ENCODE measurements at places on chromosomes 6 and 20.

- DNase-seq: no peak
Measured at GRCh38 chr6:31074401-31074800, 38.0 kb downstream of the C6orf15 start.

DNA sequence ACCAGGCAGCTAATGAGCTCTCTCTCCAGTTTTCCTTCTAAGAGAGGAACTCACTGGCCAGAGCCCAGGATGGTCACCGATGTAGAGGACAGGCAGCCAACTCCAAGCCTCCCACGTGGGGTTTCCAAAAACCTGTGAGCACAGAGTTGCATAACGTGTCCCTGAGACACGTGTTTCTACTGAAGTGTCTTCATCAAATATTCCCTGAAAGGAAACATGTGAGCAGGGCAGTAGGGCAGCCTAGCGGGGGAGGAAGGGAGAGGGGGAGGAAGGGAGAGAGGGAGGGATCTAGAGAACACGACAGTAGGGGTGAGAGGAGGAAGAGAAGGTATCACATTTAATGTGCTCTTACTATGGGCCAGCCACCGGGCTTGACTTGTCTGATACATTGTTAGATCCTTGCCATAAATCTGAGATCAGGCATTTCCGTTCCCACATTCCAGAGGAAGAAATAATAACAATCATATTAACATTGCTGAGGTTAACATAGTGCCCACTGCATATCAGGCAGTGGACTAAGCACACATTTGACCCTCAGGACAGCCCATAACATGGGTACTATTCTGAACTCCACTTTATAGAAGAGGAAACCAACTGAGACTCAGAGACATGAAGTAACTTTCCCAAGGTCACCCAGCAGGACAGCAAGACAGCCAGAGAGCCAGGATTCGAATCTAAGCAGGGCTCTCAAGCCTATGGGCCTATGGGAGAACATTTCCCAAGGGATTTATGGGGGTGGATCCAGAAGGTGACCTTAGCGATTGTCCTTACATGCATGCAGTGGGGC is 4.5 kb upstream of the SYS1 start:
- DNase-seq: no peak

GRCh38 chr6:130600880-130601341 is 226.3 kb upstream of the SMLR1 start:
- DNase-seq: no peak

- no peak for DNase-seq
Measured at GRCh38 chr6:39314273-39314795, at the start of gene KCNK17. TSS of gene KCNK17 (minus strand) at chr6:39314419. CDS start at chr6:39314320, 99 bp downstream.

- no peak for DNase-seq
Measured at GRCh38 chr20:41007481-41007880, 21.1 kb upstream of the TOP1 start.

- no peak for DNase-seq
Measured at GRCh38 chr20:45323731-45324130, 15.6 kb upstream of the MATN4 start.

DNA sequence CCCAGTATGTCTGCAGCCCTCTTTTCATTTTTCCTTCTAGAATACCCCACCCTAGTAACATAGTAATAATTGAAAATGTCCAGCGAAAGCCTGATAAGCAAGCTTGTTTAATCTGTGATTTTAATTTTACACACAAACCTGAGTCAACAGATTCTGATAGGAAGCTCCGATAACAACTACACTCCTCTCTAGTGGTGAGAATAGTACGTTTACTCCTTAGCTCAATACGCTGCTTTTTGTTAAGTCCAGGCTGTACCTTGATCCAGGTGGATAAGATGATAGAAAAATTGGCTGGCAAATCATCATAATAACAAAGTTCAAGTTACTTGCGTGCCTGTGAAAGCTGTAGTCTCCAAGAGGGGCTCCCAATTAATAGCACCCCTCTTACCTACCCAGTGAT is 25.5 kb upstream of the DCBLD1 start:
- no peak for DNase-seq

All from CD8-positive, alpha-beta memory T cell (primary cell).